ENCODE measurements at places on chromosomes 4 and X.

DNA sequence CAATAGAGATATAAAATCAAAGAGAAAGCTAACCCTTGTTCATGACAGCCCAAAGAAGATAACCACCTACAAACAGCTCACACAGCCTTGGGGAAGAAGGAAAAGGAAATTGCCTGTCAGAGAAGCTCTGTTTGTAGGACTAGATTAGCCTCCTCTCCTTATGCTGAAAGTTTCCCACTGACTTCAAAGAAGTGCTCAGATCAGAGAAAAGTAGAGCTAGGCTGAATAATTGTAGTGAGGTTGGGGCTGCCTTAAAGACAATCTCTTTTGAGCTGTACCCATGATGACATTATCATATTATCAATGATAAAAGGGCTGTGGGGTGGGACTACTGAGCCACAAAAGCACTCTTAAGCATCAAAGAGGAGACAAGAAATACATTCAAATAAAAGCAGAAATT lies 223.0 kb upstream of the GALNT7 start:
- no peak for DNase-seq

GRCh38 chr4:86565651-86566050 lies 28.5 kb upstream of the PTPN13 start:
- no peak for DNase-seq

GRCh38 chrX:46165411-46165810 lies 379.8 kb downstream of the ZNF674 start:
- DNase-seq, result no peak

DNA sequence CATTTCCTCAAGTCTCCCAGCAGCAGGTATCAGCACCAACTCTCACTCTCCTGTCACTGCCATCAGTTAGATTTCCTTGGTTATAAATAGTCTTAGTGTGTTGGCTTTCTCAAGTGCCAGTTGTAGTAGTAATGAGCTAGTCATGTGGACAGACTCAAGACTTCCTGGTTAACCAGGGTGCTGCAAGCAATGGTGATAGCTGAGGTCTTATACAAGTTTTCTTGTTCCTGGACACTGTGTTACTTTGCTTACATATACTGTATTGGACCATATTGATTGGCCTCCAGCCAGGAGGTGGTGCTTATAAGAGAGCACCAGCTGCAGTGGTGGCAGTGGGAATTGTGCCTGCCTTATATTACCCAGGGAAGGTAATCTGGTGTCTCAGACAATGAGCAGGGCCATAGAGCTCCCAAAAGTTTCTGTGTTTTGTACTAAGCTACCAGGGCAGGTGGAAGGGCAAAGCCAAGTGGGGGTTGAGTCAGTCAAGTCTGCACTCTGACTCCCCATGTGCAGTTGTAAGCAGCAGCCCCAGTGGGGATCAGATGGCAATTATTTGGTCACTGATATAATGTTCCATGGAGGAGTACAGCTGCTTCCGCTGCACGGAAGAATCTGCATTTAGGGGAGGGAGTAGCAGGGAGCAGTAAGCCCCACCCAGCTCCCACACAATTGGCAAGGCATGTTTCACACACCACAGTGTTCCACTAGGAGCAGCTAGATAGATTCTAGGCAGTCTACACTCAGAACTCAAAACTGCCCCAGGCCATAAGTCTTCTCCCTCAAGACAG lies 24.1 kb upstream of the ZDHHC15 start:
- no peak for DNase-seq

GRCh38 chr4:37620176-37620575 lies 66.0 kb downstream of the RELL1 start:
- DNase-seq, result no peak

GRCh38 chr4:62210486-62210885 lies 1010.4 kb downstream of the ADGRL3 start:
- DNase-seq, result no peak

DNA sequence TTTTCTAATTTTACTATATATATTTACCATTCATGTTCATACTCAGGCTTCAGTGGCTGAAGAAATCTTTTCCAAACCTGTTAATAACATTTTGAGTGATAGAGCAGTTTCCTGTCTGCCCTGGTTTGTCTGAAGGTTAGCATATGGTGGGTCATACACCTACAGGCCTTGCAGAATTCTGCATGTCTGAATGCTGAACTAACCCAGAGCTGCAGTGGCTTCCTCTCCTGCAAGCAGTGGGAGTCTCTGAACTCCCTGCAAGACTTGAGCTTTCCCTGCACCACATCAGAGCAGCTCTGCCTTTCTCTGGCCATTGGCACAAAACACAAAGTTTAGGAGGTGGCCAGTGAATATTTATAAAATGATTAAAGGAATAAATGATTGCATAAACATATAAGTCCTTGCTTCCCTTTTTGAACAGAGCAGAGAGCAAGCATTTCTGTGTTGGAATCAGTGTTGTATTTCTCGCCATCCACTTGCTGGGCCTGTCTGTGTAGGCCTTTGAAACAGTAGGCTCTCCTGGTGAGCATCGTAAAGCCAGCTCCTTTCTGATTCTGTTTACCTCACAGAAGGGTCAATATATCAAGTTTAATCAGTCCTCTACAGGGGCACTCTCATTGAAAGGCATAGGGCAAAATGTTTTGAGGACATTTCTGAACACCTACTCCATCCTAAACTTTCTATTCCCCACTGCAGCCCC lies 15.0 kb upstream of the UNC5C start:
- no peak for DNase-seq

GRCh38 chr4:48795108-48795507 lies 15.0 kb upstream of the FRYL start:
- DNase-seq, result no peak

- DNase-seq, result no peak
Observed at GRCh38 chrX:91331476-91331875, 103.2 kb upstream of the PABPC5 start.

- DNase-seq, result no peak
Observed at GRCh38 chr4:143026459-143027170, 158.1 kb upstream of the USP38 start.

GRCh38 chrX:69307756-69308155 lies 142.5 kb upstream of the PJA1 start:
- DNase-seq, result no peak

DNA sequence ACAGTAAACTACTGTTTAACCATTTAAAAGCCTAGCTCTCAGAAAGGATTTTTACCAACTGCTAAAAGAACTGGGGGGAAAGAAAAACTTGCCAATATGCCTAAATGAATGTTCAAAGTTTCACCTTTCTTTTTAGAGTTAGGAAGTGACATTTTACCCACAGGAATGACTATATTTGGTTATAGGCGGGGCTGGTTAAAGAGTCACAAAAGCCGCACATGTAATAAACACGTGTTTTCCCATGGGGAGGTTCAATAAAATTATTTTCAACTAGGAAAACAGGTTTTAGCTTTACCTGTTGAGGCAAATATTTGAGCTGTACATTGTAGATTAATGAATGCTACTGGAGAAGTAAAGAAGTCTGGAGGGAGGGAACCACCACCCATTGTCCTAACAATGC lies 41.6 kb upstream of the UGDH start:
- no peak for DNase-seq

DNA sequence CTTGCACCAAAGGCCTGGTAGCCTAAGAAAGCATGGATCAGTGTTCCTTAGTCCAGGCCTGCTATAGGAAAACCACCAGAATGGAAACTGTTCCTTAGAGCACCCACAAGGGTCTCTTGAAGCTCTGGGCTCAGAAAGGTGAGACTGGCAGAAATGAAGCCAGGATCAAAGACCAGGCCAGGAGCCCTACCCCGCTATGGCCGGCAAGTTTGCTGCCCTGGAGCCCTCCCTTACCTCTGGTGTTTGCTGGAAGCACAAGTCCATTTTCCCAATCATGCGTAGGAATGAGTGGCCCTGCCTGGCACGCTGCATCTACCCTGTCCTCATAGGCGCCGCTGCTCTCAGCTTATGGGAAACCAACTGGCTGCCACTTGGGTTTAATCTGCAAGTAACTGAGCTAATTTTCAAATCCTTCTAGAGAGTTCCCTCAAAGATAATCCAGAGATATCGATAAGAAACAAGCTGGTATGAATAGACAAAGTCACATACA lies 37.4 kb downstream of the BCOR start:
- no peak for DNase-seq

GRCh38 chr4:155515444-155516075 lies 138.8 kb upstream of the MAP9 start:
- no peak for DNase-seq

- peak; percentile 43 for DNase-seq
Observed at GRCh38 chrX:123807835-123808416, 51.9 kb upstream of the XIAP start.

- no peak for DNase-seq
Observed at GRCh38 chr4:186943411-186943810, 219.8 kb upstream of the FAT1 start.

- DNase-seq, result no peak
Observed at GRCh38 chr4:54414545-54414944, 185.5 kb downstream of the PDGFRA start.

GRCh38 chr4:178148106-178148505 lies 705.9 kb upstream of the AGA start:
- no peak for DNase-seq

DNA sequence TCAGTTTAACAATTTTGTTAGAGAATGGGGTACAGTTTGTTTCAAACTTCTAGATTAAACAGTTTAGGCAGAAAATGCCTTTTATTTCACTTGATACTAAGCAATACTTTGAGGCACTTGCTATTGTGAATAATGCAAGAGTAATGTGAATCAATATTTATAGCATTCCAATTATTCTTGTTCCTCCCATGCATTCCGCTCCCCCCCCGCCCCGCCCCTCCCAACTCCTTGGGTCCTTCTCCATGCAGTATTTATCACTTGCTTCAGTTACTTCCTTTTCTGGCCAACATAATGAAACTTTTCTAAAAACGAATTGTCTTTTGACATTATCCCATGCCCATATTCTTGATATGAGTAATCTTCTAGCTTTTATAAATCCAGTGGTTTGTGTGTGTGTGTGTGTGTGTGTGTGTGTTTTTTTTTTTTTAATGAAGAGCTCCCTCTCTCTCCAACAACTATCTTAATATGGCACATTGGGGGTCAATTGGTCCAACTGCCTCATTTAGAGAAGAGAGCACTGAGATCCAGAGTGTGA lies 1.6 kb downstream of the BANK1 start:
- peak; percentile 1 for DNase-seq

DNA sequence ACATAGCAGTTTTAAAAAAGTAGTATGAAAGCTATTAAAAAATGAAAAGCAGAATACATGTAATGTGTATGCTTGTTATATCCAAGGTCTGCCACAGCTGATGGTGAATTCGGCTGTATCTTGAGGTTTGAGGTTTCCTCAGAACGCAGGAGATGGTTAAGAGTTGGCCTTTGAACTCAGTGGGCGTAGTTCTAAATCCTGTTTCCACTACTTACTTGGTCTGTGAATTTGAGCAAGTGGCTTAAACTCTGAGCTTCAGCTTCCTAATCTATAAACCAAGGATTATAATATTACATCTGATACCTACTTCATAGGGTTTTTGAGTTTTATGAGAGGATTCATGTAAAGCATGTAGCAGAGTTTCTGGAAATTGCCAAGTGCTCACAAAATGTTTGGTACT lies 125.2 kb downstream of the STIM2 start:
- no peak for DNase-seq

GRCh38 chrX:43661521-43662240 lies 5.6 kb downstream of the MAOA start:
- no peak for DNase-seq

- no peak for DNase-seq
Observed at GRCh38 chrX:153609917-153610835, 11.2 kb upstream of the CCNQ start.

- DNase-seq, result no peak
Observed at GRCh38 chr4:112060212-112060611, 85.0 kb upstream of the FAM241A start.

DNA sequence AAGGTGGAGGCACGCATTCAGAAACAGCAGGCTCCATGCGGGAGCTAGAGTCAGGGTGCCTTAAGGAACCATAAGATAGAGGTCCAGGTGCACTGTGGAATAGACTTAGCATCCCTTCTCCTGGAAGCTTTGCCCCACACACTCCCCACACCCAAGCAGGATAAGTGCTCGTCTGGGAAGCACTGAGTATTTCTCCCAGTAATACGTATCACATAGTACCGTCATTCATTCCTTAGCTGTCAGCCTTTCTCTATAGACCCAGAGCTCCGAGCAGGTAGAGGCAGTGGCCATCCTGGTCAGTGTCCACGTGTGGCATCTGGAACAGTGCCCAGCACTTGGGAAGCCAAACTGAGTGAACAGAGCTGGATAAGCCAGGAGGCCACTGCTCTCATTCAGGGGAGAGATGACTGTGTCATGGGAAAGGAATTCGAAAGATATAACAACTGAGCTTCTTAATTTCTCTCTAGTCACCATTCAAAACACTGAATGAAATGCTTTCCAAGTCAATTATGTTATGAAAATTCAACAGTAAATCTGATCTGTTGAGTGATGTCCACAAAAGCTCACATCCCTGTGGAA lies 9.9 kb downstream of the APBB2 start:
- no peak for DNase-seq

DNA sequence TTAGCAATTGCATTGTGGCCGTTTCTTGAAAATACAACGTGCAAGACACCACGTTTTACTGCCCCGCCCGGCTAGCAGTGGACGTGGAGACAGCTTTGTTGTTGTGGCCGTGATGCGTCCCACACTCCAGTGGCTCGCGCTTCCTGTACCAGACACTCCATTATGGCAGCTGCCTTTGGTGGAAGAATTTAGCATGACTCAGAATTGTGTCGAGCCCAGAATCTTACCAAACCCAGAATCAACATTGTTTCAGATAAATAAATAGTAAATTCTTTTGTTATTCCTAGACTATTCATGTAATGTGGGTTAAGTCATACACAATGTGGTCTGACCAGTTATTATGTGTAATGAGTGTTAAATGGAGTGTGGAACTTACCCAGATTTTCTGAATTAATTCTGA lies 25.3 kb upstream of the S100P start:
- DNase-seq, result no peak

DNA sequence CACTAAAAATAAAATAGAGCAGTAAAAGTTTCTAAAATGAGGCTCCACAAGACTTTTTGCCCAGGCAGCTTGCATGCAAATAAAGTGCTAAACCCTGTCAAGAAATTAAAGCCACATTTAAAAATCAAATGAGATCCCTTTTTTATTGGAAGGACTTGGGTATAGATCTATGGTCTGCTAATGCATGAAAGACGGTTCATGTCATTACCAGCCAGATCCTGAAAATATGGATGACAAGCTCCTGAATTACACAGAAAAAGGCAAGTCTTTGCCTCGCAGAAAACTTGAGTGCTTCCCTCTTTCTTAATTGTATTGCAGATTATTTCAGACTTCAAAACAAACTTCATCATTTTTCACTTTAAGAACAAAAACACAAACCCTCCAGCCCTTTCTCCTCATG lies 169.6 kb downstream of the LDB2 start:
- DNase-seq, result no peak

DNA sequence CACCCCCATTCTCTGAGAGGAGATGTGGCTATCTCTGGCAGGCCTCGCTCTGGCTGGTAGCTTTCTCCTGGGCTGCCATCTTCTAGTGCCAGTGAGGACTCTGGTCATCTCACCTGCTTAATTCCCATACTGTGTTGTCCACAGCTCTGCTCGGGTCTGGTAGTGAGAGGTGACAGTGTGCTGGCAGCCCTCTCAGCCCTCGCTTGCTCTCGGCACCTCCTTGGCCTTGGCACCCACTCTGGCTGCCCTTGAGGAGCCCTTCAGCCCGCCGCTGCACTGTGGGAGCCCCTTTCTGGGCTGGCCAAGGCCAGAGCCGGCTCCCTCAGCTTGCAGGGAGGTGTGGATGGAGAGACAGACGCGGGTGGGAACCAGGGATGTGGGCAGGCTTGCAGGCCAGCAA lies 52.7 kb downstream of the CPLX1 start:
- no peak for DNase-seq

GRCh38 chr4:89820010-89820409 lies 17.0 kb downstream of the SNCA start:
- no peak for DNase-seq

GRCh38 chr4:26217961-26218676 lies 102.7 kb upstream of the RBPJ start:
- no peak for DNase-seq
